ENCODE measurements at places on chromosomes 1 and 21.

GRCh38 chr21:42092771-42093170 is 21.7 kb downstream of the UMODL1 start:
- DNase-seq = no peak

DNA sequence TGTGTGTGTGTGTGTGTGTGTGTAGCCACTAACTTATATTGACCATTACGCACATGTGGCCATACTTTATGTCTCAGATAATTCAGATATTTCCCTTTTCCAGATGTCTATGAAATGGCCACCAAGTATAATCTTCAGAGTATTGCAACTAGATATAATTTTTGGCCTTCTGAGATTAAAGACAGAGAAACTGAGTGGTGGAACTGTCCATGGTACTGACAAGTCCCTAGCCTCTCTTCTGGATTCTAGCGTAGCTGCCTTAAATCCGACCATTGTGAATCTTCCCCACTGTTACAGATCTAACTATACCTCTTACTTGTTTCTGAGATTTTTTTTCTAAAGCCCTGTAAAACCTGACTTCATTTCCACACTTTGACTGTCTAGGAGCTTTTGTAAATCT is 100.0 kb upstream of the SERTAD4 start:
- no peak for DNase-seq

DNA sequence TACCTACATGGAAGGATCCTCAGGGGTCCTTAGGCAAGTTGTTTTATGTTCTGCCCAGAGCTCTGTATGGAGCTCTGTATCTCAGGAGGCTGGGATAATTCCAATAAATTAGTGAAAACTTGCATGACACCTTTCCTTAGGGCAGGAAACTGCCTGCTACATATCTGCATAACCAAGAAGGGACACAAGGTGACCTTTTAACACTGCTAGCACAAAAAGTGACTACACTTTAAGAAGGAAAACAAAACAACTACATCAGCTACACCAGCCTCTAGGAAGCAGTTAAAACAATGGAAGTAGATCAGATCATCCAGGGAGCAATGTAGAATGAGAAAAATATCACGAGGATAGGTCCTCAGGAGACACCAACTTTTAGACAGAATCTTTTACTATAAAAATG is 93.9 kb downstream of the TNFSF18 start:
- DNase-seq = no peak

- DNase-seq = no peak
Measured at GRCh38 chr1:64396817-64397216, 73.1 kb upstream of the CACHD1 start.

- DNase-seq = no peak
Measured at GRCh38 chr1:42943166-42943565, 15.5 kb downstream of the SLC2A1 start.

DNA sequence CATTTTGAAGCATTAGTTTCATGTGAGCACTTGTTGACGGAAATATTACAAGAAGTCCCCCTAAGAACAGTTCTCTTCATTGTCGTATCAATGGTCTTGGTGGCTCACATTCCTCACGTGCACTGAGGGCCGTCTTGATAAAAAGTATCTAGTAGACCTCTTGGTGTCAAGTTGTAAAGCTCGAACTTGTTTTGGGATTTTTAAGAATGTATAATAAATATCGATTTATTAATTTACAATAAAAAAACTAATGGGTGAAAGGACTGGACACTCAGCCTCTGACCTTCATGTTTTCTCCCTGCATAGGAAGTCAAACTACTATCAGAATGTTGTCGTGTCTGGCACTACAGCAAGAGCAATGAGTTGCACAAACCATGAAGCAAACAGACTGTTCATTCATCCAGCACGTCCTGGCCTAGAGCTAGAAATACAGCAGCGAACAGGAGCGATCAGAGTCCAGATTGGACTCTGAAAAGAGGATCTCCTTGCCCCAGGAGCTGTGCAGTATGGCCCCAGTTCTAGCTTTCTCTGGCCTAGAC is 319.2 kb downstream of the SMYD3 start:
- DNase-seq = no peak

Data from T-helper 22 cell (primary cell).